ENCODE measurements at places on chromosomes 6 and 20. TPM values are rescaled to one million over a fixed set of nuclear protein-coding genes. Genes with fewer than 3 reads are reported as not detected.

- DNase-seq, result no peak
These were observed 42.9 kb downstream of the ID4 start for GRCh38 chr6:19880066-19880465.

- DNase-seq, result no peak
These were observed 23.7 kb downstream of the SDHAF4 start for GRCh38 chr6:70590400-70590799.

- no peak for DNase-seq
These were observed 46.6 kb upstream of the TFAP2C start for GRCh38 chr20:56582542-56582941.

DNA sequence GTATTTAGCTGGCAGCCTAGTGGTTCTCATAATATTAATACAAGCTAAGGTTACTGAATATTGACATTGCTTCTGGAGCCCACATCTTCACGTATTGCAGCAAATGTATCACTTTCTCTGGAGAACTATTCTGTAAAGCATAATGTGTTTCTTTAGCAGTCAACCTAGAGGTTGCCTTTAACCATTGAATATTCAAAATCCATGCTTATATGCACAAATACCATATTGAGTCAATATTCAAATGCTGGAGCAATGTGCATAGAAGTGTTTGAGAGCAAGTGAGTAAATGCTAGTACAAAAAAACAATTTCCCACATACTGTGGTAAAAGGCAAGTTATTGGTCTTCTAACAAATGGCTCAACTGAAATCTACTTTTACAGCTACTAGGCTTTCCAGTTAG lies 231.8 kb downstream of the TRDN start:
- no peak for DNase-seq

GRCh38 chr6:124482071-124482491 lies 480.2 kb upstream of the RNF217 start:
- DNase-seq, result no peak

DNA sequence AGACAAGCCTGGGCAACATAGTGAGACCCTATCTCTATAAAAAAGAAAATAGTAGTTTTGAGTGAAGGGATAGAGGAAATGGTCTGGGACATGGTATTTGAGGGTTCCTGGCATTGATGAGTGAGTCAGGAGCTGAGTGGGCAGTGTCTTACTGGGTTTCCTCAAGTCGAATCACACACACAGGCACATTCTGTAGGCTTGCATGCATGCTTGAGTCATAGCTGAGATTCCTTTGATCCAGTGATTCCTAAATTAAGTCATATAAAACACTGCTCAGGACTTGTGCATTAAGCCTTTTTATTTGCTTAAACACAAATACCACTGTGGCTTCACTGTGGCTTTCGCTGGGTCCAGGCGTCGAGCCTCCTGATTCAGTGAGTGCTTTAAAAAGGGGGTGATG lies 71.8 kb upstream of the TMEM181 start:
- DNase-seq, result no peak

The PDE10A gene
- total RNA-seq, result 15.0 TPM

The ULBP2 gene
- total RNA-seq, result not detected
